ENCODE measurements at places on chromosomes 2 and 18.

GRCh38 chr2:121343191-121343590 is 58.2 kb upstream of the TFCP2L1 start:
- DNase-seq: no peak

- no peak for DNase-seq
Measured at GRCh38 chr2:218444692-218445357, 25.9 kb downstream of the VIL1 start.

GRCh38 chr2:188326669-188327301 is 35.1 kb downstream of the GULP1 start:
- DNase-seq: no peak

- no peak for DNase-seq
Measured at GRCh38 chr2:96117701-96118588, 1.6 kb upstream of the ADRA2B start.

DNA sequence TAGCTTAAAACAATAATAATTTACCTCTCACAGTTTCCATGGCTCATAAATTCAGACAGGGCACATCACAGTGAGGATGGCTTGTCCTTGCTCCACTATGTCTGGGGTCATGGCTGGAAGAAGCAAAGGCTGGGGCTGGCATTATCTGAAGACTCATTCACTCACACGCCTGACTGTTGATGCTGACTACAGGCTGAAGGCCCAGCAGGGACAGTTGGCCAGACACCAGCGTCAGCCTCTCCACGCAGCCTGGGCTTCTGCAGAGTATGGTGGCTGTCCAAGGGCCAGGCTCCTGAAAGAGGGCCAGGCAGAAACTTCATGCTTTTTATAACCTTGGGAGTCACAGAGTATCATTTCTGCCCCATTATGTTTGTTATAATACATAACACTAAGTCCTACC is 33.4 kb downstream of the YPEL5 start:
- no peak for DNase-seq

DNA sequence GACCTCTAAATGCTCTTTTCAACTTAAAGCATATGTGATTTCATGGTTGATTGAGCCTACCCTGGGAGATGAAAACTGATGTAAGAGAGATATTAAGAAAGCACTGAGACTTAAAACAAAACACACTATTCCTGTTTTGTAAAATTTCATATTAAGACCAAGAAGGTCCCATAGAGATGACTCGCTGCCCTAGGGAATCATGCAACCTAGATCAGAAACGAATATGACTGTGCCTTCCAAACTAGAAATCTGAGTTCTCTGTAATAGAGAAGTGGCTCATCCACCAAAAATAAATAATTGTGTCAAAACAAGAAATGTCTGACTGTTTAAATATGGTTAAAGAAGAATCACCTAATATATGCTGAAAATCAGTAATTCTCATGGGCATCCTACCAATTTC is 776.8 kb upstream of the SOX11 start:
- DNase-seq: no peak

- no peak for DNase-seq
Measured at GRCh38 chr2:39158351-39158750, 37.5 kb upstream of the SOS1 start.

GRCh38 chr18:49127471-49128190 is 176.9 kb upstream of the SMAD7 start:
- DNase-seq: no peak

DNA sequence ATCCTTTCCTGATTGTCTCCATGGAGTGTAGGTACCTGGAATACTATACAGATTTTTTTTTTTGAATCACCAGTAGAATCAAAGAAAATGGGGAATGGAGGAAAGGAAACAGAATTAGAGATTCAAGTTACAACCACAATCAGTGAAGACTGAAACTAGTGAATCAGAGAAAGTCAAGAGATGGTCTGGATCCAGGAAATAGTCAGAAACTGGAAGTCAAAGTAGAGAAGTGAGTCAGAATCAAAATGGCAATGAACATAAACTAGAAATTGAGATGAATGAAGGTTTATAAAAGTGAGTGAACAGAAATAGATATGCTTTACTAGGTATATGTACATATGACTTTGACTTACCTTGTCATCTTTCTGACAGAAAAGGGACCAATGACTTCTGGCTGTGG is 579.0 kb downstream of the PLCL1 start:
- DNase-seq: no peak

DNA sequence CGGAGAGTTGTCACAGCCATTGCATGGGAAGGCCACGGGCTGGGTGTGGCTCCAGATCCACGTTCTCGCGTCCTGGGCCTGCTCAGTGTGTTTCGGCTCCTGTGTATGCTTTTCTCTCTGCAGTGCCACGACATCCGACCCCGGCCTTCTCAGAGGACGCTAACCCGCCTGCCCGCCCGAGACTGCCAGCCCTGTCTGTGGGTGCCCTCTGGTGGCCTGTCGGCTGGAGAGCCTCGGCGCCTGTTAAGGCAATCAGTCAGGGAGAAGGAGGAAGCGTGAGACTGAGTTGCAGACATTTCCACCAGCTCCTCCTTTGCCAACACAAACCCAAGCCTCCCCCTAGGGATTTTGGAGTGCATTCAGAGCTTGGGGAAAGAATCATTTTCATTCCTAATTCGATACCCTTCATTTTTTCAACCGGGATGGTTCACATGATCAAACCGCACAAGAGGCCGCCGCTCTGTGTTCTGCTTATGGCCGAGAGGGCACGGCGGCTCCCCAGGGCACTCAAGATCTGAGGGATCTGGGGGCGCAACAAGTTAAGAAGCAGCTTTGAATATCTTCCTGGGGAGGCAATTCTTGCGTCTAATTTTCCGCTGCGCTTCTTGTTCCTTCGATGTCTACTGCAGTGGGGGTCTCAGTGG is 37.5 kb upstream of the ZBTB7C start:
- DNase-seq: peak; percentile 71

DNA sequence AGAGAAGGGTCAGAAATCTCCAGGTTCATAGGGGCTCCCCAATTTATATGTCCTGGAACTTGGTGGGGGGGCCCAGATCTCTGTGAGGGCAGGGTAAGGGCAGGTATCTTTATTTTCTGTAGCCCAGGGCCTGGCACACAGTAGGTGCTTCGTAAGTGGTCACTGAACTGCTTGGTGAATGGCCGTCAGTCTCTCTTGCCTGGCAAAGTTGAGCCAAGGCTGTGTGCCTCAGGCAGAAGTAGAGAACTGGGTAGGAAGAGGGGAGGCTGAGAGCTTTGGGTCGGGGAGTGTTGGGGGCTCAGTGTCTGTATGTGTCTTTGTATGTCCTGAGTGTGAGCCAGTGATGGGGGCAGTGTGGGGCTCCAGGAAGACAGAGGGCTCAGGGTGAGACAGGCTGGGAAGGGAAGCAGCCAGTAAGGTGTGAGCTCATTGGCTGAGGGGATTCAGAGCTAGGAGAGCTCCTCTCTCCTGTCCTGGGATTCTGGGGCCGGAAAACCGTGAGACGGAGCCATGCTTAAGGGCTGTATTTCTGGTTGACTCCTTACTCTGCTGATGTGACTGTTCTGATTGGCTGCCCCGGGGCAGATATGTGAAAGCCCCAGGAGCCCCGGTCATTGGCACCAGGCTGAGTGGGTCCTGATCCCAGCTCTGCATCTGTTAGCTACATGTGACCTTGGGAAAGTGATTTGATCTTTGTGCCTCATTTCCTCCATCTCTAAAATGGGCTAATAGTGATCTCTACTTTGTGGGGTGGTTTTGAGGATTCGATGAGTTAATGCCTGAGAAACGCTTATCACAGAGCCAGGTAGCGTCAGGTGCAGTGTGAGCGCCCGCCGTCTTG is 30.3 kb downstream of the STEAP3 start:
- DNase-seq: no peak

DNA sequence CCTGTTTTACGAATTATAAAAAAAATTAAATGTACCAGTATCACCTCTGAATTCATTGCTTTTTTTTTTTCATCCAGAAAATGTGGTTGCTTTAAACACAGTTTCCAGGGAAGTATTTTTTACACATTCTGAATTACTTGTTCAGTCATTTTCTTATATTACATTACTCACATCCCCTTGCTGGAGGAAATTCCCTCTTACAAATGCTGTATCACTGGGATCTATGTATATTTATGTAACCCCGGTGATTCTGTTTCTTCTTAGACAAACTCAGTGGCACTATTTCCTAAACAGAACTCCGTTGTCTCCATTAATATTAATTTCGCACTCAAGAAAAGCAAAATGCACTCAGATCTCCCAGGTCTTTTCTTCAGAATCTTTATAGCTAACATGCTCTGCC is 1078.5 kb upstream of the ZEB2 start:
- no peak for DNase-seq

DNA sequence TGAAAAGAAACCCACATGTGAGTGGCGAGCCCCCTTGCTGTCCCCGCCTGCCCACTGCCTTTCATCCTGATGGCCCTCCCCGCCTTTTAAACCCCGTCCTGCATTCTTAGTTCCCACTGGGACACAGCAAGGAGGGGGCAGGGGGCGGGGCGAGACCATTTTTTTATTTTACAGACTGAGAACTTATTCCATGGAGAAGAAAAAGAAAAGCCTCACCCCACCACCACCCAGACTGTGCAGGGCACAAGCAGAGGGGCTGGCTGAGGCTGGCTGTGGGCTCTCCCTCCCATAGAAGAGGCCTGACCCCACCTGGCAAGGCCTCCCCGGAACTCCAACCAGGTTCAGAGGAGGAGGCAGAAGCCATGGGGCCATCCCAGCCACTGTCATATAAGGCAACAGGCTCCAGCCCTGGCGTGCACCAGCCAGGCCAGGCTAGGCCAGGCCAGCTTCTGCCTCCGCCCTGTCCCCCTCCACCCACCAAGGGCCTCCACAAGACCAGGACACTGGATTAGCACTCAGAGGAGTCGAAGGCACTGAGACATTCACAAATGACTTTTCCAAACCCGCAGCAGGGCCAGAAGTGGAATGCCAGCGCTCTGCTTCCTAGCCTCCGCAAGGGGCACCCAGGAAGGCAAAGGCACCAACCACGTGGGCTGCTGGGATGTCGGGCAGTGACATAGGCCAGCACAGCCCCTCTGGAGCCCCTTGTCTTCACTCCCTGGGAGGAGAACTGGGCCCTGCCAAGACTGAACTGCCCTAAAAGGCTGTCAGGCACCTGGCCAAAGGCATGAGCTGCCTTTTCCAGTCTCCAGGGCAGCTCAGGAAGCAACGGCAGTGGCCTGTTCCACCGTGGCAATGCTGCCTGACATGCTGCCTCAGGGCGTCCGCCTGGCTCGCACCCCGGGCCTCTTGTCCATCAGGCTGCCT is 37.5 kb upstream of the SEMA4C start:
- no peak for DNase-seq

GRCh38 chr18:9696701-9697100 is 11.4 kb upstream of the RAB31 start:
- DNase-seq: no peak

GRCh38 chr2:111662039-111662770 is 221.8 kb downstream of the ANAPC1 start:
- no peak for DNase-seq

- no peak for DNase-seq
Measured at GRCh38 chr2:9287400-9288045, 80.9 kb downstream of the ASAP2 start.

DNA sequence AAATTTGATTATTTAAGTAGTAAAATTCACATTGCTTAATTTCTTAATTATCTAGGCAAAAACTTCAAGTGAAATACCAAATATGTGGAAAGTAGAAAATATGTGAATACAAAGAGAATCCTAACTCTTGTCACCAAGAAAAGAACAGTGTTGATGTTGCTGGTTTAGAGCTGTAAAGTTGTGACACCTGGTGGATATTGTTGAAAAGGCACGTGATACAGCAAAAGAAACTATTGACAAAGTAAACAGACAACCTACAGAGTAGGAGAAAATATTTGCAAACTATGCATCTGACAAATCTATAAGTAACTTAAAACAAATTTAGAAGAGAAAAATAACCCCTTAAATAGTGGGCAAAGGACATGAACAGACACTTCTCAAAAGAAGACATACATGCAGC is 25.6 kb upstream of the ZC3H15 start:
- DNase-seq: peak; percentile 44

- no peak for DNase-seq
Measured at GRCh38 chr2:16683576-16683975, 17.9 kb upstream of the CYRIA start.
